Esophagus muscularis mucosa (tissue), 4 donors: ENCODE measurements at places on chromosomes 3 and 15. TPM values are rescaled to one million over a fixed set of nuclear protein-coding genes. Genes with fewer than 3 reads are reported as not detected.

The CLDN1 gene
- not detected for total RNA-seq

The CMSS1 gene
- 16.3 TPM for total RNA-seq

The IL17RC gene
- 60.3 TPM for total RNA-seq

The SLC30A4 gene
- 14.0 TPM for total RNA-seq

The PPP1R14D gene
- not detected for total RNA-seq
